ENCODE measurements at places on chromosomes 12 and 14.
A peak's percentile ranks its signal among the peaks of the same experiment; 100 is the strongest.

DNA sequence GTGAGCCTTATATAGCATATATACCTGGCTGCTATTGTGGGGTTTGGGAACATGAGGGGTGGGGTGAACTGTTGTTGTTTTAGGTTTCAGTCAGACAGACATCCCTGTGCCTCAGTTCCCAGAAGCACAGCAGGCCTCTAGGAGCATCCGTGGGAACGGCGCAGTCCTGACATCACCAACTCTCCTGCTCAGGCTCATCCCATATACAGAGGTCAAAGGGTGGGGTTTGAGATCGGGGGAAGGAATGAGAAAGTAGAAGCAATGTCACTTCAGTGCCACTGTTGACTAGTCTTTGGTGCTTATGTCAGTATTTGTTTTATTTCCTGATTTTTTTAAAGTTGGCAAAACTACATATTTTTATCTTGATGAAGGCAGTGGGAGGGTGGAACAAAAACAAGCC lies 43.1 kb upstream of the A2ML1 start:
- no peak for DNase-seq

- DNase-seq: no peak
These were observed 54.5 kb upstream of the MMP17 start for GRCh38 chr12:131773582-131774221.

- DNase-seq: no peak
These were observed 34.4 kb downstream of the SH2B3 start for GRCh38 chr12:111440152-111440551.

- peak; percentile 92 for DNase-seq
These were observed 91.3 kb downstream of the TSPAN9 start for GRCh38 chr12:3168223-3169221.

DNA sequence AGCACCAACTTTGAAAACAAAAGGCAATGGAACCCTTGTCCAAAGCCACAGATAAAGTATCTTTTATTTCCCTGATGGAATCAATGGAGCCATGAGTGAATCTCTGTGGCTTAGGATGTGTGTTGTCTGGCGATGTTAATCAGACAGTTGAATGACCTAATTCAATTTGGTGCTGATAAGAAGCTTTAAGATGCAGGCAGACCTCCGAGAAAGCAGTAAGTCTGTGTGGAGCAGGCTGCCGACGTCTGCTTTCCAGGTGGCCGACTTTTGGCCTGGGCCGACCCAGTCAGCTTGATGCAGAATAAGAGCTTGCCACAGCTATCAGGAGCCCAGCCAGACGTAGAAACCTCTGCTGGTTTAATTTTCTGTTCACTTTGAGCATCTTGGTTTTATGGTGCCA lies 21.1 kb upstream of the TMEM132C start:
- DNase-seq: no peak

- no peak for DNase-seq
These were observed 11.0 kb downstream of the ZFC3H1 start for GRCh38 chr12:71652656-71653055.

- no peak for DNase-seq
These were observed 320.8 kb upstream of the TMPO start for GRCh38 chr12:98194591-98194990.

DNA sequence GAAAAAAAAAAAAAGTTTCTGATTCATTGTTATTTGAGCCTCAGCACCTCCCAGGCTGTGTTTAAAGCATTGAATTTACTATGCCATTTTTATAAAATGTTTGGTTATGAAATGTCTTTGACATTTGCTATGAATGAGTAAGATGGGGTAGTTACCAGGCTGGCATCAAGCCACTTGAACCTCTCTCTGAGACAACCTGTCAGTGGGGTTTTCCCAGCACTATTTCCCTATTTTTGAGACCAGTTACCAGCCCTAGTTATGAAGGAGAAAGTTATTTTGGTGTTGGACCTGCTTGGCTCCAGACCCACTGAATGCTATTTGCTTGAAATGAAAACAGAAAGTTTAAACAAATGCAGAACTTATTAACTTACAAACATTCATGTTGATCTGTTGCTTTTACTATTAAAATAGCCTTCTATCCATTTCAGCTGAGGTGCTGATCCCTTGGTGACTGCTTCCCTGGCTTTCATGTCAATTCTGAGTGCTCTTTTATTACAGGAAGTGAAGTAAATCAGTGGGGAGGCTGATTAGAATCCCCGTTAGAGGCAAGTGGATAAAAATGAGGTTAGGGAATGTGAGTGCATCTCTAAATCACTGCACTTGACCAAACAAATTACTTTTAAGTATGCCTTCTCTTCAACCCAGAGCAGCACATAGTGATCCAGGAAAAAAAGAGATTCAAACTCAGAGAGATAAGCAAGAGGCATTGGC lies 37.8 kb downstream of the LLPH start:
- DNase-seq: peak; percentile 37

DNA sequence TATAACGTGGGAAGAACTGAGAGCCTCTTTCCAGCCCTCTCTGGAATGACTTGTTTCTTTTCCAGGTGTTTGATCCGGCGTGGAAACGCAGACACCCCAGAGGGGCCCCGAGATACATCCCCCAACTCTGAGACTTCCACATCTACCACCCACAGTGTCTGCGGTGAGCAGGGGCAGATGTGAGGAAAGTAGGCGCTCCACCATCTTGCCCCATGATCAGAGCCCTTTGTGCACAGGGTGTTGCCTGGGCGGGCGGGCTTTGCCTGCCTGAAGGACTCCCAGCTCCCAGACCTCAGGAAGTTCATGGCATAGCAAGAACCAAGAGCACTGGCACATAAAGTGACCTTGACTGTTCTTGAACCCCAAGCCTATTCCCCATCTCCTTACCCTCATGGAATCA lies 2.8 kb downstream of the CARMIL3 start:
- DNase-seq: no peak

GRCh38 chr12:33012226-33012625 lies 115.6 kb upstream of the PKP2 start:
- no peak for DNase-seq

GRCh38 chr12:93173178-93173957 lies 204.4 kb upstream of the NUDT4 start:
- DNase-seq: no peak

DNA sequence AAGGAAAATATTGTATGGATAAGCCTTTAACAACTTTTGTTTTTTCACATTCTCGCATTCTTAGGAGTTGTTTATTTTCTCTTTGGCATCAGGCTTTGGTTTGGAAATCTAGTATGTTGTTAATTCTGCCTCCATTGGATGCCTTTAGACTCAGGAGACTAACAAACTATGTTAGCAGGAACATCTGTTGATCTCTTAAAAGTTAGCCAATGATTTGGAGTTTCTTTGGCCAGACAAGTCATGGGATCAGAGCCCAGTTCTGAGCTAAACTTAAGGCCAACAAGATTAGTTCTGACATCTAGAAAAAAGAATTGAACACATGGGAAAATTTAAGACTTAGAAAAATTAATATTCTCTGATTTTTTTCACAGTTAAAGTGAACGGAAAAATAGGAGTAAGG lies 35.3 kb upstream of the STRAP start:
- DNase-seq: no peak

- no peak for DNase-seq
These were observed 612 bp downstream of the CIDEB start for GRCh38 chr14:24307156-24307574.

GRCh38 chr12:130978785-130979184 lies 25.1 kb downstream of the ADGRD1 start:
- no peak for DNase-seq

DNA sequence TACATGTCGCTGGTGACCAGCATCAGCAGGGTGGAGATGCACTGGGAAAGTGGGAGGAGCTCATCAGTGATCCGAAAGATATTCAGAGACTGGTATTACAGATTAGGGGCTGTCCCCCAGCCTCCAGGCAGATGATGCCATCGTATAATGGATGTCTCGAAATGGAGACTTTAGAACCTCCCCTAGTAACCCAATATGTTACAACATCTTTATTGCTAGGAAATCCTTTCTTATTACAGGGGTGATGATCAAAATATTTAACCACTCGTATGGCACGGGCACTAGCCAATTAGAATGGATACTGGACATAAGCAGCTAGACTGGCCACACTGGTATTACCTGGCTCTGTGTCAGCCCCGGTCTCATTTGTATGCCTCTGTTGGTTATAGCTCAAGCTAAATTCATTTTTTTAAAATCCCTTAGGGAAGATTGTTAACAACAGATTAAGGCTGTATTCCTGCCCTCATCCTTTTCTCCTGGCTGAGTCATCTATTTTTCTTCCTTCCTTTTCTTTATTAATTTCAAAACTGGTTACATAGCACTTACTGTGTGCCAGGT lies 10.8 kb upstream of the CEBPE start:
- DNase-seq: no peak

Measured in RCC 7860 (cell line).